Progenitor cell of endocrine pancreas (in vitro differentiated cells): ENCODE measurements at places on chromosomes 3 and 15. TPM values are rescaled to one million over a fixed set of nuclear protein-coding genes. Genes with fewer than 3 reads are reported as not detected.

- H3K27ac ChIP-seq, result no peak overlapping the region
- peaks cover 8% of the 10 kb centered on the region for H3K27me3 ChIP-seq
- H3K4me3 ChIP-seq, result no peak overlapping the region
- DNase-seq, result no peak
- no peaks in the 10 kb centered on the region for H3K4me1 ChIP-seq
These were observed 990 bp downstream of the IQCF5 start for GRCh38 chr3:51874411-51874810.

DNA sequence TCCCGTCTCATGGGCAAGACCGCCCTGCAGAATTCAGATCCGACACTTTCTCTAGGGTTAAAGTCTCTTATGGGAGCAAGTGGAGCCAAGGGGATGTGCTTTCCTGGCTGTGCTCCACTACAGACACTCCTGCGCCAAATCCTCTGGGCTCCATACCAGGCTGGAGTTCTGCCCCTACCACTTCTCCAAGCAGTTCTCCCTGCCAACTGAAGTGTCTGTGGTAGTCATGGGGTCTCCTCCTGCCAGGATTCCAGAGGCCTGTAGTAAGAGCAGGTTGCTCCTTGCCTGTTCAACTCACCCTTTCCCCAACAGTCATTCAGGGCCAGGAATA is 403.2 kb downstream of the GRM7 start:
- H3K27ac ChIP-seq, result no peak overlapping the region
- H3K27me3 ChIP-seq, result peaks cover 3% of the 10 kb centered on the region
- H3K4me1 ChIP-seq, result no peaks in the 10 kb centered on the region
- no peak for DNase-seq

DNA sequence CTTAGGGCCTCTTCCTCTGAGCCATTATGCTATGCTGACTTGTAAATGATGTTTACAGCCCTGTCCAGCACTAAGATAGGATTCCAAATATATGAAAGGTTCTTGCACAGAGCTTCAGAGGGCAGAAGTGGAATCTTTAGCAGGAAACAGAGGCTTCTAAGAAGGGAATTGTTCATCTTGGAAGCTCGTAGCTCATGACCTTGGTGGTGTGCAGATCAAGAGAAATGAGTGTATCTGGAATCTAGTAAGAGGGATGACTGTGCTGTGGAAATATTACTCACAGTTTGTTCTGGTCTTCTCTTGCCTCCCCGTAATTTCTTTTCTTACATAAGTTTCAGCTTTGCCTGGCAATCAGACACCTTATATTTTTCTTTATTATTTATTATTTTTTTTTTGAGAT is 175.8 kb downstream of the SPATA16 start:
- no peak overlapping the region for H3K27ac ChIP-seq
- no peak for DNase-seq
- no peak overlapping the region for H3K4me3 ChIP-seq

Gene CRABP1
- 1.1 and 2.8 TPM in 2 replicates for total RNA-seq

Gene POLR2H
- total RNA-seq, result 89.3 and 90.5 TPM in 2 replicates

Gene CACNA2D3
- 0.29 TPM in 1 of 2 replicates, not detected in the other for total RNA-seq
